WTC11 (cell line): ENCODE measurements at places on chromosomes 12 and 14. TPM values are rescaled to one million over a fixed set of nuclear protein-coding genes. Genes with fewer than 3 reads are reported as not detected.

- H3K27ac ChIP-seq: no peak overlapping the region
- H3K36me3 ChIP-seq: peaks cover 6% of the 10 kb centered on the region; the same call in 1 of the 2 replicates
- no peaks in the 10 kb centered on the region for H3K27me3 ChIP-seq
- no peak for DNase-seq
- H3K4me3 ChIP-seq: no peak overlapping the region
- peaks cover 23% of the 10 kb centered on the region for H3K4me1 ChIP-seq
Observed at GRCh38 chr14:61433828-61434227, 112.4 kb downstream of the PRKCH start.

ACSS3 gene
- 18.6 to 20.7 TPM (median 20.2 TPM) in 3 replicates for total RNA-seq

DNA sequence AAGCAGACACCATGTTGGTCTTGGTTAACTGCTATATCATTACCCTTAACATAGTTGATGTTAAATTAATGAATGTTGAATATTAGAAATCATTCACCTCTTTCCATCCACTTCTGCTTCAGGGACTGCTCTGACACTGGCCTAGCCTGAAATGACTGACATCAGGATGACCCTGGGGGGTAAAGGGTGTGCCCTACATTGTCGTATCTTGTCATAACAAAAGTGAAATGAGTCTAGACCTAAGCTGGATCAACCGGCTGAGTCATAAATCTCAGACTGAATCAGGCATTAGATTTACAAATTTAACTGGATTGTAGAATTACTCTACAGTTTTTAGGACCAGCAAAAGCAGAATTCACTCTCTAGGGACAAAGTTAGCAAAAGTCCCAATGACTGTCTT, 35.3 kb downstream of the KICS2 start:
- no peaks in the 10 kb centered on the region for H3K36me3 ChIP-seq
- H3K4me3 ChIP-seq: no peak overlapping the region
- no peak for DNase-seq
- H3K27ac ChIP-seq: peak overlapping the region; percentile 34; the same call in 1 of the 2 replicates
- H3K4me1 ChIP-seq: no peaks in the 10 kb centered on the region

DNA sequence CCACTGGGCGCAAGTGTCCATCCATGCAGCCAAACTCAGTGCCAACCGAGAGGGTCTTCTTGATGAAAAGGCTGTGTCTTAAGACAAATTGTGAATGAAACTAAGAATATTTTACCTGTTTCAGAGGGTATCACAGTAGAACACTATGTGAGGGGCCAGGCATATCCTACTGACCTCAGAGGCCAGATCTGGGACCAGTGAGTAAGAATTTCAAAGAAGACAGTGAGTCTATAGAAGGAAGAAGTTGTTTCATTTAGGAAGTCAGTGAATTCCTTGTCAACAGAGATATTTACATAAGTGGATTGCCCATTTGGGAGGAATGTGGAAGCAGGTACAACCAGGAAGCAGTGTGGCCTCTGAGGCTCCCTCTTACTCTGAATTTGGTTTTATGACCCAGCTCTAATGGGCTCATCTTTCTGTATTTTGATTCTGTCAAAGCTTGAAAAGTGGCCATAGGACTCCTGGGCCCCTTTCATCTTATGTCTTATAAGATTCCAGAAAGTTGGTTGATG, 137.4 kb downstream of the ZNF664 start:
- no peak for DNase-seq
- H3K36me3 ChIP-seq: peaks cover 29% of the 10 kb centered on the region
- H3K27ac ChIP-seq: peak overlapping the region; percentile 84; the same call in 1 of the 2 replicates
- H3K4me1 ChIP-seq: peaks cover 28% of the 10 kb centered on the region
- H3K27me3 ChIP-seq: no peaks in the 10 kb centered on the region
- no peak overlapping the region for H3K4me3 ChIP-seq

DNA sequence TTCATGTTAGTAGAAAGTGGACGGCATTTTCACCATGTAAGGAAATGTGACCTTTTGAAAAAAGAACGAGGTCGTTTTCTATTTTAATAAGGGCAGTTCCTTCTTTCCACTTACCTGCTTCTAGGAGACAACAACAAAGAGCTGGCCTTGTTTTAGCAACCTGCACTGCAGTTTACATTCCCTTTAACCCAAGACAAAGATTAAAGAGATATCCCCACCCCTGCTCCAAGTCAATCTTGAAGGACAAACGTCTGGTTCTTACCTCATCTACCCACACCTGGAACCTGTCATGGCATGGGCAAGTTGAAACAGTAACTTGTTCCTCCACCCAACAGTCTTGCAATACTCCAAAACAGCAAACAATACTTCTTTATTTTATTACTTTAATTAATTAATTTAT, 32.7 kb downstream of the ZCCHC8 start:
- peaks cover under 1% of the 10 kb centered on the region for H3K36me3 ChIP-seq
- H3K4me1 ChIP-seq: no peaks in the 10 kb centered on the region
- no peak overlapping the region for H3K4me3 ChIP-seq
- no peaks in the 10 kb centered on the region for H3K27me3 ChIP-seq
- DNase-seq: no peak

DNA sequence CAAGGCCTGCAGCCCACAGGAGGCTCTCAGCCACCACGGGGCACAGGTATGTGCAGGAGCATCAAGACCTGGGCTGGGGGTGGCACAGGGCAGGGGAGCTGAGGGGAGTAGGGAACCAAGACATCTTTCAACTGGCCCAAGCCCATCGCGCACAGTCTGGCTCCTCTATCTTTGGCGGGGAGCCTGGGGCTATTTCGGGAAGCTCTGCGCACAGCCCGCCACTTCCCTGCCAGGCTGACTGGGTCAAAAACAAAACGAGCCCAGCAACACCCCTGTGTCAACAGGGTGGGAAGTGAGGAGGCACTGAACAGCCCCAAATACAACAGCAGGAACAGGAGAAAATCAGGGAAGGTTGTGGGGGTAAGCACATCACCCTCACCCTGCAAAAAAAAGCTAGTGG, 83.9 kb downstream of the ARL6IP4 start:
- no peaks in the 10 kb centered on the region for H3K36me3 ChIP-seq
- H3K27me3 ChIP-seq: no peaks in the 10 kb centered on the region
- H3K4me3 ChIP-seq: no peak overlapping the region
- no peak for DNase-seq
